ENCODE measurements at places on chromosomes 1 and 21.

GRCh38 chr1:217369271-217369981 lies 261.5 kb downstream of the GPATCH2 start:
- DNase-seq: no peak

DNA sequence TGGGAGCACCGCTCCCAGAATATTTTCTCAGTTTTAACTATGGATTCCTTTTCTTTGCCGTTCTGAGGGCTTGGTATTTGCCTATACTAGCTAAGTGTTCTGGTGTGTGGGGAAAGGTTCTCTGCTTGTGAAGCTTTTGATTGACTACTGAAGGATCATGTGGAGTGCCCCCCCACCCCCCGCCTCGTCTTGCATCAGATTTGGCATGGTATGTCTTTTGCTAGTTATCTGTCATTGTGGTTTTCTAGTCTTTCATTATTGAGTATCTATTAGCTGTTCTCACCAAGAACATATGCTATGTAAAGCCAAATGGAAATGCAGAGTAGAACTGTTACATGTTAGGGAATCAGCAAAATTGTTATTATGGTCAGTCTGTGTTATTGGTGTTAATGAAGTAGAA lies 58.3 kb downstream of the MACF1 start:
- DNase-seq: no peak

GRCh38 chr1:118151312-118151937 lies 33.6 kb downstream of the SPAG17 start:
- DNase-seq: no peak

DNA sequence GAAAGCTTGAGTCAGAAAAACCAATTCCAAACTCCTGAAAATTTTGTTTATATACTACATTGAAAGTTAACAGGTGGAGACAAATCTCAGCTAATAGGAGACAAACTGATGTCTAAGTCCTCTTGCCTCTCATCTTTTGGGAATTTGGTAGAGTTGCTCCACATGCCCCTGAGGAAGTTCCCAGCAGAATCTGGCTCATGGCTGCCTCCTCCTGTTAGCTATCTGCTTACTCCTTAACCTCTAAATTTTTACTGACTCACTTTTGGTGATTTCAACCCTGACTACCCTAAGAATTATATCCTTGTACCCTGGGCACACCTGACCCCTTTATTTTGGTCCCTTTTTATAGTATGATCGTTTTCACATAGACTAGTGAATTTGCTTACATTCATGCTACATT lies 633.7 kb upstream of the USP24 start:
- no peak for DNase-seq

DNA sequence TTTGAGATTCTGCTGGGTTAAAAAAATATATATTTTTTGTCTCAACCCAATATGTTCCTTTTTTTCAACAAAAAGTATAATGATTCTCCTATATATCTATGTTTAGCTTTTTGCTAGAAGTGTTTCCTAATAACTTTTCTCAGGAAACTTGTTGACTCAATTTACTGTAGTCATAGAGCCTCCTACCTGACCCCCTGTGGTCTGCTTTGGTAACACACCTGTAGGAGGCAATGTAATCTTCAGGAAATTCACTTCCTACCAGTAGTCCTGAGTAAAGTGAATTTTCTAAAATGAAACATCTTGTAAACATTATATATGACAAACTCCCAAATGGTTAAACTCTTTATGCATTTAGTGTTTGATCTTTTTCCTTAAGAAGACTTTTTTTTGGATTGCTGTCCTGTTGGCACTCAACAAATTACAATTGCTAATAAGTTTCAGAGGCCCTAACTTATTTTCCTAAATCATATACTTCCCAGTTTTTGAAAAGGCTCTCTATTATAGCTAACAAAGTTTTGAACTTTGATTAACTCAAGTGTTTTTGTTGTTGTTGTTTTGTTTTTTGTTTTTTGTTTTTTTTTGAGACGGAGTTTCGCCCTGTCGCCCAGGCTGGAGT lies 118.3 kb downstream of the OLFML2B start:
- no peak for DNase-seq

DNA sequence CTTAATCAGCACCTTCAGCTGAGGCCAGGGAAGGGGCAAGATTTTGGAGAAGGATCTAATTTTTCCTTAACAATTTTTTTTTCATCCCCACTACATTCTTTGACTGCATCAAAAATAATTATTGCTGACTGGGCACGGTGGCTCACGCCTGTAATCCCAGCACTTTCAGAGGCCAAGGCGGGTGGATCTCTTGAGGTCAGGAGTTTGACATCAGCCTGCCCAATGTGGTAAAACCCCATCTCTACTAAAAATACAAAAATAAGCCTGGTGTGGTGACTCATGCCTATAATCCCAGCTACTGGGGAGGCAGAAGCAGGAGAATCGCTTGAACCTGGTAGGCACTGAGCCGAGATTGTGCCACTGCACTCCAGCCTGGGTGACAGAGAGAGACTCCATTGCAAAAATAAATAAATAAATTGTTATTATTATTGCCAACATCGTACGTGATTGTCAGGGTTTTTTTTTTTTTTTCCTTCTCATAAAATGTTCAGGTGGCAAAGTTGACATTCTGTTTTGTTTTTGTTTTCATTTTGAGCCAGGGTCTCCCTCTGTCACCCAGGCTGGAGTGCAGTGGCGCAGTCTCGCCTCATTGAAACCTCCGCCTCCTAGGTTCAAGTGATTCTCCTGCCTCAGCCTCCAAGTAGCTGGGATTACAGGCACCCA lies 37.3 kb upstream of the MORC3 start:
- no peak for DNase-seq

DNA sequence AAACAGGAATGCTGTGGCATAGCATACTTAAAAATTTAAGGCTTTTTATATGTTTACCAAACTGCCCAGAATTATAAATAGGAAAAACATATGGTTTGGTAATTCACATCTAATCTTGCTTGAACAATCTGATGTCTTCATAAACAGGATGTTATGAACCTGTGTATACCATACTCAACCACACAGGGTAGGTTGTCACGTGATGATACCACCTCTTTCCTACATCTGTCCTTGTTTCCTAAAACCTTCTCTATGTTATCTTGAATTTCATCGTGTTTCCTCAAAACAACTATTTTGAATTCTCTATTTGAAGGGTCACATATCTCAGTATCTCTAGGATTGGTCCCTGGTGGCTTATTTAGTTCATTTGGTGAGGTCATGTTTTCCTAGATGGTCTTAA lies 631.0 kb upstream of the PKN2 start:
- DNase-seq: no peak

DNA sequence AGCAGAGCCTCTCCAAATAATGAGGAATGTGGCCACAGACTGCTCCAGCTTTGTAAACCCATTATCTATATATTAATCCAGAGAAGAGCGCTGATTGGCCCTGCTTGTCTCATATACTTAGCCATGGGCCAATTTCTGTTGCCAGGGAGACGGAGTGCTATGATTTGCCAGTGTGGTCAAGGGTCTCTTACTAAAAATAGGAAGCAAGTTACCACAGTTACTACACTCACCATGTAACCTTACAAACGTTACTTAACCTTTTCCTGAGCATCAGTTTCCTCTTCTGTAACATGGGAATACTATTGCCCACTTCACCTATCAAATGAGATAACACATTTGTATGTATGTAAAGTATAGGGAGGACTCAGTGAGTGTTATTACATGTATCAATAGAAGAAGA lies 7.7 kb upstream of the S100A2 start:
- no peak for DNase-seq

DNA sequence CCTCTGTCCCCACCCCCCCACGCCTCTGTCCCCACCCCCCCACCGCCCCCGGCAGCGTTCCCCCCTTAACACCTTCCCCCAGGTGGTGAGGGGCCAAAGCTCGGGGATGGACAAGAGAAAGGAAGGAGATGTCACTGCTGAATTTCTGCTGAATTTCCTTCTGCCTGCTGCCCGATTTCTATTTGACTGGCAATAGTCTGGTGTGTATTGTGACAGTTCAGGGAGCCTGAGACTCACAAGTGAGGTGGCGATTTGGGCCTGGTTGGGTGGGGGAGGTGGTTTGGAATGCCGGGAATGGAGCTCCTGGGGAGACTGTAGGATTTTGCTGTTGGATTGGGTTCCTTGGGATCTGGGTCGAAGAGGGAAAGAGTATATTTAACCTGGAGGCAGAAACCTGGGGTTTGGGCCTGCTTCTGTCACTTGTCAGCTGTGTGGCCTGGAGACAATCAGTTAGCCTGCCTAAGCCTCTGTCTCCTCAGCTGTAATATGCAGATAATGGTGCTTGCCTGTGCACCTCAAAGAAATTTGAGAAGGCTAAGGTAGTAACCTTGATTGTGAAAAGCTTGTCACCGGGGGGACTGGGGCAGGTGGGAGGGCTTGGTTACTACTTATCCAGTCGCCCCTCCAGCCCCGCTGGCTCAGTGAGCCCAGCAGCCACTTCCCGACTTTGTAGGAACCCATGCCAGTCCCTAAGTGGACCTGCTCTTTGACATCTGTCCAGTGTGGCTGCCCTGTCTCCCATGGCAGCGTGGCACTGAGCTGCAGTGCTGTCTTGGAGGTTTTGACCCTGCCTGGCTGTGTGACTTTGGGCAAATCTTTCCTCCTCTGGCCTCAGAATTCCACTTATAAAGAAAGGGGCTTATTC lies 7.7 kb upstream of the LMNA start:
- no peak for DNase-seq

GRCh38 chr1:214840356-214840755 lies 237.4 kb downstream of the CENPF start:
- DNase-seq: no peak

- no peak for DNase-seq
Observed at GRCh38 chr1:207863893-207864535, 46.9 kb downstream of the CD34 start.

GRCh38 chr1:152052606-152053005 lies 15.8 kb upstream of the S100A11 start:
- peak; percentile 80 for DNase-seq

GRCh38 chr1:117814856-117815797 lies 114.3 kb downstream of the GDAP2 start:
- DNase-seq: no peak

- DNase-seq: no peak
Observed at GRCh38 chr1:25569597-25570396, 26.4 kb downstream of the LDLRAP1 start.

DNA sequence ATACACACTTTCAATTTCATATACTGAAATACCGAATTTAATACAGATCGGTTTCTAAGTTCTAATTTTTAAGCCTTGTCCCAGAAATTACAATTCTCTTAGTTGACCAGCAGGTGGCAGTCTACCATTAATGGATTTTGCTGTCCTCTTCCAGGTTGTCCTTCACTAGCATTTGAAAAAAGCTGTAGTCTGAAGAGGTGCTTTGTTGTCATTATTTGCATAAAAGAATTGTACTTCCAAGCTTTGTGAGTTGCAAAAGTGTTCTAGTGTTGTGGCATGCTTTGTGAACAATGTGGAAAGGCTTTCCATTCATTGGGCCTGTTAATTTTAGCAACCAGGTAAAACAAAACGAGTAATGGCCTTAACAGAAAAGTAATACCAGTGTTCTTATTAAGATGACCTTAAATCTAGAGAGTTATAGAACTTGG lies 193.6 kb downstream of the RPS6KC1 start:
- DNase-seq: peak; percentile 10

DNA sequence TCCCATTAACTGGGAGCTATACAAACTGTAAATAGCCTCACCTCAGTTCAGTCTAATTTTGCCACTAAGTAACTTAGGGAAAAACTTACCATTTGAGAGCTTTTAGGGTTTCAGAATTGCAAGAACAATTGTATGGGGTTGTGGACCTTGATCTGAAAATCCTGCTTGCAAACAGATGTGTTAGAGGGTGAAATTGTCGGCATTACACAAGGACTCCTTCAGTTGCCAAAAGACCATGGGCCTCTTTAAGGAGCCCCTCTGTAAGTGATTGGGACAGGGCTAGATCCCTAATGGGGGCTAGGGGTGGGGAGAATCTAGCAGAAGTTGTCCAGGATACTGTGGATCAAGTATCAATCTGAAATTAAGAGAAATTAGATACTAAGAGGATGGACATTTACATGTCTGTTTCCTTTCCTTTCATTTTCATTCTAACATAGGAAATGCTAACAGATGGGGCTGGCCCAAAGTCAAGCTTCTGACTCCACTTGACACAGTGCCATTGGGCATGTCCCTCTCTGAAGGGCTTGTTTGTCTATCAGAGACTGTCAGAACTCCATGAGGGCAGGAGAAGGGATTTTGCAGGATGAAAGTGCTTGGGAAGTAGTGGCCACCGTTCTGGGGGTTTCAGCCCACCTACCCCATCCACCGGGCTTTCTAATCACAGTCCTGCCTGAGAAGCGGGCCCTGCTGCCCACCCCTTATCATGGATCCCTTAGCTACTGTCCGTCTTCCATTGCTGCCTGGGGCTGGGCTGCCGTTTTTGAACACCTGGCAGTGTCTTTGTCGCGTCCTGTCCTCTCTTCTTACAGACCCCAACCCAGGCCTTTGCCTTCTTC lies 54.7 kb downstream of the STUM start:
- DNase-seq: no peak

- DNase-seq: no peak
Observed at GRCh38 chr1:55249646-55250398, 34.7 kb upstream of the USP24 start.

GRCh38 chr1:148383966-148384365 lies 99.1 kb downstream of the PPIAL4G start:
- DNase-seq: no peak

DNA sequence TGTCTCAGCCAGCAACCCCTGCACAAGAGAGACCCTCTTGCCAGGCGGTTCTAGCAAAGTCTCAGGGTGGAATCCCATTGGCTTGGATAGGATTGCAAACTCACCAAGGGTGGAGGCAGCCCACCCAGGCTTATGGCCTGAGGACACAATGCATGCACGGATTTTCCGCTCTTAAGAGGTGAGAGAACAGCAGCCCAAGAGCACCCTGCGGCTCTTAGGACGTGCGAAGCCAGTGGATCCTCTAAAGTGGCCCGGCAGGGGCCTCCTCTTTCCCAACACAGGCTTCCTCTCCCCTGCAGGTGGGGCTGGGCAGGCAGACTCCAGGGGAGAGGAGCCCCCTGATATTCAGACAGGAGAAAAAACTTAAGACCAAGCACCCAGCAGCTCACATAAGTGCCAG lies 31.2 kb upstream of the TMEM51 start:
- no peak for DNase-seq

- DNase-seq: no peak
Observed at GRCh38 chr21:38205940-38206339, 50.9 kb upstream of the KCNJ15 start.

GRCh38 chr1:64540265-64540791 lies 70.4 kb downstream of the CACHD1 start:
- DNase-seq: no peak

- no peak for DNase-seq
Observed at GRCh38 chr1:232589812-232590743, 39.9 kb downstream of the SIPA1L2 start.

Data from NCI-H1930 (cell line).